Stimulated activated CD4-positive, alpha-beta T cell treated with anti-CD3 and anti-CD28 coated beads, Interleukin-2, amount 100 ng/mL, for 4 hours (primary cell): ENCODE measurements at places on chromosomes 16 and 17.

GRCh38 chr17:19380481-19381301, 2.4 kb downstream of the MAPK7 start:
- no peak for DNase-seq

DNA sequence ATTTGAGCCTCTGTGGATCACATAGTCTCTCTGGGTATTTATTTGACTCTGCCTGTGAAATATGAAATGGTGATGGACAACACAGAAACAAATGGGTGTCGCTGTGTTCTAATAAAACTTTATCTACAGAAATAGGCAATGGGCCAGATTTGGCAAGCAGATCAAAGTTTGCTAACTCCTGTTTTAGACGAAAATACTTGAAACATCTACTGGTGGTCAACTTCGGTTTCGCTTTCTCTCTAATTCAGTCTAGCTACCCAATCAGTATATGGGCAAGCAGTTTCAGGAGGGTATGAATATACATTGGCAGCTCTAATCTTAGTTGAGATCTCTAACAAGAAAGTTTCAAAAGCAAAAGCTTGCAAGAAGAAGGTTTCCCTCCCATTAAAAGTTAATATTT, 60.1 kb upstream of the DYNLRB2 start:
- no peak for DNase-seq

GRCh38 chr17:37429453-37429852, 22.8 kb downstream of the TADA2A start:
- no peak for DNase-seq

GRCh38 chr16:75116081-75116910, at the start of gene LDHD:
Gene LDHD (minus strand): TSS chr16:75116780. CDS start chr16:75116720, 60 bp downstream.
- no peak for DNase-seq

DNA sequence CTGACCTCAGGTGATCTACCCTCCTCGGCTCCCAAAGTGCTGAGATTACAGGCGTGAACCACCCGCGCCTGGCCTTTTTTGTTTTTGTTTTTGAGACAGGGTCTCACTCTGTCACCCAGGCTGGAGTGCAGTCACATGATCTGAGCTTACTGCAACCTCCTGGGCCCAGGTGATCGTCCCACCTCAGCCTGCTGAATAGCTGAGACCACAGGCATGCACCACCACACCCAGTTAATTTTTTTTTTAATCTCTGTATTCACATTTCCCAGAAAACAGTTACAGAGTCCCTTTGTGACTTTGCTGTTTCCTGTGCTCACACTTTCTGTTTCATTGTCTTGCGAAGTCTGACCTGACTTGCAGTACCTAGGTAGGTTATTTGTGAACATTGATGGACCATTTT, 2.7 kb downstream of the CLUAP1 start:
- DNase-seq = peak; percentile 52

DNA sequence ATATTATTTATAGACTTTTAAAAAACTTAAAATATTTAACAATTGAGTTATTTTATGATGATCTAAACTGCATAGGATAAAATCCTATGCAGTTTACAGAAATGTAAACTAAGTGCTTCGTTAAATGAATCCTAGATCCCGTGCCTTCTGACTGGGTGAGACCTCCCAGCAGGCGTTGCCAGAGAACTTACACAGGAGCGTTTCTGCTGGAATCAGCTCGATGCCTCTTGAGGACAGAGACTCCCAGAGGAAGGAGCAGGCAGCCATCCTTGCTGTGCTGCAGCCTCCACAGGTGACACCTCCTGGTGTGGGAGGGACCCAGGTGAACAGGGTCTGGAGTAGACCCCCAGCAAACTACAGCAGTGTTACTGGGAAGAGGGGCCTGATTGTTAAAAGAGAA, 160.4 kb downstream of the WWOX start:
- DNase-seq = no peak

DNA sequence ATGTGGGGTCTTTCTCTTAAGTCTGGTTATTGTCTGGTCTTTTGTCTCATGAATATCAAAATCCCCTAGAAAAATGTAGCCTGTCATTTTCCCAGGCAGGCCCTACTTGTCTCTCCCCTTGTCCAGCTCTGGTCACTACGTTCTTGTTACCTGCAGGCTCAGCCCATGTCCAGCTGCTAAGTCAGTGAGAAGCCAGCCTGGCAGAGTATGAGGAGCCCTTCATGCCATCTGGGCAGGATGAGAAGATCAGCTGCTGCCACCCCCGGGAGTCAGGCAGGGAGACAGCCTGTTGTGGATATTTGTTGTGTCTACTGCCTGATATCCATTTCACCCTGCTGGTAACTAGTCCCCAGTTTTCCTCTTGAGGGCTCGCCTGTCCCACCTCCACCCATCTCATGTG, 88.9 kb downstream of the ASIC2 start:
- no peak for DNase-seq

DNA sequence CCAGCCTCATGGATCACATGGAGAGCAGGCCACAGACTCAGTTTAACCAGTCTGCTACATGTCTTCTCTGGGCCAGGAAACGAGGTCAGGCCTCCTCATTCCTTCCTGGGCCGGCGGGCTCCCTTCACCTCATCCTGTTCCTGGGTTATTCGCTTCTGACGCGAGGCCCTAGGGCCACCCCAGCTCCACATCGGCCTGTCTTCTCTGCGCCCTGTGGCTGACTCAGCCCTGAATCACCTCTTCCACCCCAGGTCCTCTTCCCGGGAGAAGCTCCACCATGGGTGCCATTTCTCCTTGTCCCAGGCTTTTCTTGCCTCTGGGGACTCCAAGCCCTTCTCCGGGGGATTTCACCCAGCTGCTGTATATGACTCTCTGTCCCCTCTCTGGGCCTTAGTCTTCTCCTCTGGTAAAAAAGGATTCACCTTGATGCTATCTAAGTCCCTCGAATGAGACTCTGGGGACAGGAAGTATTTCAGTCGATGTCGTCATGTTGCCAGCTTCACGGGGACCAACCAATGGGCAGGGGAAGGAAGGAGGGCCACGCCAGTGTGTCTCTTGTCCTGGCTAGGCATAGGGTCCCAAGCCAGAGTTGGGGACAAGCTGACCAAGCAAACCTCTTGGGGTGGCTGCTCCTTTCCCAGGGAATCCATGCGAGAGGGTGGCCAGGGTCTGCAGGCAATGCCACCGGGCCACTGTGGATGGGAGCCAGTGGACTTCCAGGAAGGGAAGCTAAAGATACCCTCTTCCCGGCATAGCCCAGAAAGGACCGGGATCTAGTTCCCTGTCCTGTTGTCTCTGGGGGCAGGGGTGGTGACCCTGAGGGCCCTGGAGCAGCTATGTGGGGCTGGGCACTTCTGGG, 58.7 kb downstream of the SOCS3 start:
- no peak for DNase-seq

GRCh38 chr17:66002812-66003211, 189.1 kb downstream of the CEP112 start:
- no peak for DNase-seq

GRCh38 chr17:81325714-81326358, 30.7 kb upstream of the SLC38A10 start:
- DNase-seq = no peak

GRCh38 chr16:11561454-11561805, 25.3 kb downstream of the LITAF start:
- no peak for DNase-seq

- DNase-seq = no peak
These were observed 1.1 kb downstream of the BCO1 start for GRCh38 chr16:81239367-81240121.

- DNase-seq = no peak
These were observed 2.6 kb downstream of the ADCY9 start for GRCh38 chr16:4113358-4114256.

- DNase-seq = no peak
These were observed 24.5 kb downstream of the NPLOC4 start for GRCh38 chr17:81612172-81612970.

GRCh38 chr17:9124554-9124935, 103.2 kb downstream of the NTN1 start:
- DNase-seq = no peak

GRCh38 chr16:13866073-13866472, 53.9 kb upstream of the ERCC4 start:
- DNase-seq = peak; percentile 8

GRCh38 chr17:81831957-81832607, 1.0 kb downstream of the MCRIP1 start:
- DNase-seq = peak; percentile 31

GRCh38 chr17:17575360-17576251, 15.9 kb downstream of the PEMT start:
- DNase-seq = no peak

DNA sequence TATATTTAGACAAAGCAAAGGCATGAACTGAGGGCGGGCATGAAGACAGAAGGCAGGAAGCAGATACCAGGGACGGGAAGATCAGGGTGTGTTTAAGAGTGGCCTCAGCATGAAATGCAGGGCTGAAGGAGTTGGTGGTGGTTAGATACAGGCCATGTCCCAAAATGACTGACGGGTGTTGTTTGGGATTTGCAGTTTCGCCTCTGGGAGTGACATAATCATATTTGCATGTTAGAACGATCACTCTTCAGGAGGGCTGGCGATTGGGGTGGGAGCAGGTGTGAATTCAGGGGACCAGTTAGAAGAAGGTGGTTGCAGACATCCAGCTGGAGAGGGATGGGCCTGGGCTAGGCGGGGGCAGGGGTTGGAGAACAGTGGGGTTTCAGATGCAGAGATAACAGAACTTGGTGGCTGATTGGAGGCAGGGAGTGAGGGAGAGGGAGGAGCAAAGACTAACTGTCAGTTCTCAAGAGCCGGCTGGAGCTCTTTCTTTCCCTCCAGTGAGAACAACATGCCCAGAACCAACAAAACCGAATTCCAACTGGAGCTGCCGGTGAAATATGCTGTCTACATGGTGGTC, 27.2 kb upstream of the ITGAX start:
- DNase-seq = no peak

GRCh38 chr17:62057696-62058095, 7.4 kb downstream of the MED13 start:
- DNase-seq = no peak

DNA sequence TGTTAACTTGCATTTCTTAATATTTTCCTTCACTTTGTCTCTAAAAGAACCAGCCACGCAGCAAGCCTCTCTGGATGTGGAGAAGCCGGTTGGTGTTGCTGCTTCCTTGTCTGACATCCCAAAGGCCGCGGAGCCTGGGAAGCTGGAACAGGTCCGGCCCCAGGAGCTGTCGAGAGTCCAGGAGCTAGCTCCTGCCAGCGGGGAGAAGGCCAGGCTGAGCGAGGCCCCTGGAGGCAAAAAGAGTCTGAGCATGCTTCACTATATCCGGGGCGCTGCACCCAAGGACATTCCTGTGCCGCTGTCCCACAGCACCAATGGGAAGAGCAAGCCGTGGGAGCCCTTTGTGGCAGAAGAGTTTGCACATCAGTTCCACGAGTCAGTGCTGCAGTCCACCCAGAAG, 22.8 kb downstream of the GINS2 start:
- DNase-seq = no peak

DNA sequence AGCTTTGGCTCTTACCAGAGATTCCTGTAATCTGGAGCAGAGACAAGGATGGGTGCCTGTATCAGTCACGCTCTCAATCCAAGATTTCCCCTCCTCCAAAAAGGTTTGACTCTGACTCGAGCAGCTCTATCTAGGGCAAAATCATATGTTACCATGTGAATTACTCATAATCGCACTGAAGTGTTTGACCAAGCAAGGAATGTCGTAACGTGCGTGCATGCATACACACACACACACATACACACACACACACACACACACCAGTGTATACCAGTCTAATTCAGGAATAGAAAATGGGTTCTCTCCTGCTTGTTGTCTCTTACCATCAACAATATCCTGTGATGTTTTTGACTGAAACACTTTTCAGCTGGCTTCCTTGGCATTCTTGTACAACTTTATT, 835.1 kb downstream of the KCNJ2 start:
- no peak for DNase-seq

GRCh38 chr16:81204798-81205680, 33.5 kb upstream of the BCO1 start:
- peak; percentile 28 for DNase-seq

DNA sequence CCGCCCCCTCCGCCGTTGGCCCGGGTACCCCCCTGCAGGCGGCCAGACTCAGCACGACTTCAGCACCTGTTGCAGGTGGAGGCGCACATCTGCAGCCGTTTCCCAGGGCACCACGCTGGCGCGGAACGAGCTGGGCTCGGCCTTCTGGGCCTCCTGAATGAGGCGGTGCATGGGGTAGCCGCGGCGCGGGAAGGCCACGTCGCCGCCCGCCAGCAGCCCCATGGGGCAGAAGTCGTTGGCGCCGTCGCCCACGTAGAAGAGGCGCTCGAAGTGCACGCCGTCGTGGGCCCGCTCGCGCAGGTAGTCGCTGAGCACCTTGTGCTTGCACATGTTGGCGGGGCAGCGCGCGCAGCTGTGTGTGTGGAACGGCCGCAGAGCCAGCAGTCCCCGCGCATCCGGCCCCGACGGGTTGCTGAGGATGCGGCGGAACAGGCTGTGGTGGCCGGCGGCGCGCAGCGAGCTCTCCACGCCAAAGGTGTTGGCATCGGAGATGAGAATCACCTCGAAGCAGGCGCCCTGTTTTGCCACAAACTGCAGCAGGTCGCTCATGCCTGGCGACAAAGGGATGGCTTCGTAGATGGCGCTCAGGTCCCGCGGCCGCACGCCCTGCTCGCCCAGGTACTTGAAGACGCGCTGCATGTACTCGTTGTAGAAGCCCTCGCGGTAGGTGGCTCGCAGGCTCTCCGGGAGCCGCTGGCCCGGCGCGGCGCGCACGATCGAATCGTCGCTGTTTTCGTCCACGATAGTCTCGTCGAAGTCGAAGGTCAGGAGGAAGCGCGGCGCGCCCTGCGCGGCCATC, 6.2 kb downstream of the PHOSPHO1 start:
- no peak for DNase-seq

- DNase-seq = no peak
These were observed 1.4 kb downstream of the RAB26 start for GRCh38 chr16:2149630-2150417.

DNA sequence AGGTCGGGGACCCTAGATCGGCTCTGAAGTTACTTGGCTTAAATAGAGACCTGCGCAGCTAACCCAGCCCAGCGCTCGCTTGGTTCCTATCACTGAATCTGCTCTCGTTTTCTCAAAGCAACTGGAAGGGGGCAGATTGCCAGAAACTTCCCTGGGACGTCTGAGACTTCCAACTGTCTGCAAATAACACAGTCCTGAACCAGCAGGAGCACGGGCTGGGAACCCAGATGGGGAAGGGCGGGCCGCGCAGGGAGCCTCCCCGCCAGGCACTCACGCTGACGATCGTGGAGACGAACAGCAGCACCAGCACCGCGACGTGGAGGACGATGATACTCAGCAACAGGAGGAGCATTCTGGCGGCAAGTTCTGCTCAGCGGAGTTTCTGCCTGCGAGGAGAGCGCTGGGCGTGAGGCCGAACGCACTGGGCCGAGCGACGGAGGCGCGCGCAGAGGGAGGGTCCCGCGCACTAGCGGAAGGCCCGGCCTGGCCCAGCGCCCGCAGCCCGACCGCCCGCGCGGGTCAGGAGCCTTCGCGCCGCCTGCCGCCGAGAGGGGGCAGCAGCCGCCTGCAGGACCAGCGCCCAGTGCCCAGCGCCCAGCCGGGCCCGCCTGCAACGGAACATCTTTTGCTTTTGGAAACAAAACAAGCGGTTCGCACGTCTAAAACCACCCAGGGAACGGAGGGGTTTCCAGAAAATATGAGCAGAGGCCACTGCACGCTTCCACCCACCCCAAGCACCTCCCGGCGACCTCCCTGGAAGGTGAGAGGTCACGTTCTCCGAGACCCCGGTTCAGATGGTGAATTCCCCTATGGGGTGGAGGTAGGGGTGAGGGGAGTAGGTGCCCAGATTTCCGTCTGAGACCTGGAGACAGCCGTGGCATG, 4.5 kb downstream of the PMP22 start:
- DNase-seq = peak; percentile 6

GRCh38 chr16:23269248-23269953, 32.7 kb upstream of the SCNN1B start:
- DNase-seq = no peak

GRCh38 chr17:79778504-79779083, 646 bp downstream of the CBX2 start:
- no peak for DNase-seq

GRCh38 chr17:58947411-58947810, 159.3 kb downstream of the TRIM37 start:
- DNase-seq = no peak
